Epithelial cell of alveolus of lung (primary cell): ENCODE measurements at places on chromosomes 2 and 18. TPM values are rescaled to one million over a fixed set of nuclear protein-coding genes. Genes with fewer than 3 reads are reported as not detected.

ZNF804A gene
- total RNA-seq, result 4.2 and 7.5 TPM in 2 replicates

UNC80 gene
- under 0.01 TPM in 1 of 2 replicates, not detected in the other for total RNA-seq

PLGLB2 gene
- total RNA-seq, result 0.32 TPM in 1 of 2 replicates, not detected in the other

SPATA3 gene
- not detected in 2 replicates for total RNA-seq

AGPS gene
- total RNA-seq, result 24.8 and 25.2 TPM in 2 replicates
